Kasumi-1 (cell line): ENCODE measurements at places on chromosomes 3 and 15.

GRCh38 chr15:50028326-50028725 is 90.7 kb downstream of the ATP8B4 start:
- no peak for DNase-seq

GRCh38 chr3:61055447-61055846 is 195.8 kb downstream of the FHIT start:
- no peak for DNase-seq

DNA sequence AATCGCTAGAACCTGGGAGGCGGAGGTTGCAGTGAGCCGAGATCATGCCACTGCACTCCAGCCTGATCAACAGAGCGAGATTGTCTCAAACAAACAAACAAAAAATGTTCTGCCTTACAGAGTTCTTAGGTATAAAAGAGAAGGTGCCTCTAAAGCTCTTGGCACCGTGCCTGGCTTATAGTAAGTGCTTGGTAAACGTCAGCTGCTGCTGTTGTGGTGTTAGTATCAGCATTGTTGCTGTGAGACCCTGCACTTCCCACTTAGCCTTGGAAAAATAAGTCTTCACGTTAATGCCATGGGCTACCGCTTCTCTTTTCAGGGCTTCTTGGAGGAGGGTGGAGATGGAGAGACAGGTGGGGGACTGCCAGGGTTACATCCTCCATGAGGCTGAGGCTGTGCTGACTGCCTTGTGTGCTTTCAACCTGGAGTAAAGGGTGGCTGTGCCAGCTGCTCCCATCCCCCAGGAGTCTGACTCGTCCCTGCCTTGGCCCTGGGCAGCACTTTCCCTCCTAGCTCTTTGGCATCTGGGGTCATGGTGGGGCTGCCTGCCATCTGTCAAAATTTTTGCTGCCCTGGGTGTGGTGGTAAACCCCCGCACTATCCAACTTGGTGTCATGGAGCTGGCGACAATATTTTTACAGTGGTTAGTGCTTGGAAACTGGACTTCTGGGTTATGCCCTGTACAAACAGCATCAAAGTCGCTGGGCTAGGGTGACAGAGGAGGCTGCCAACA is 17.8 kb downstream of the FLNB start:
- DNase-seq: no peak

DNA sequence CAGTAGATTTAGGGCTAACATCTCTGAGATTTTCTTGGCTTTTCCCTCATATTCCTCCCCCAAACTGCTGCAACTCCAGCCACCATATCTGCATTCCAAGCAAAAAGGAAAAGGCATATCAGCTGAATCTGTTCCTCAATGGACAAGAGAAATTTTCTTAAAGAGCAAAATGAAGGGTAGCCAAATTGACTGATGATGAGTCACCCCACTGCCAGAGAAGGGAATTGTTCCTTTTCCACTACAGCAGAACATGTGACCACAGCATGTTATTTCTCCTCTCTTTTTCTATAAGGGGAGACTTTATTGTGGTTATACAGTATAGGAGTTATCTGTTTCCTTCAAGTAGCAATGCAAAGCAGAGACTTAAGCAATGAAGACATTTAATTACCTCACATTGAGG is 172.5 kb downstream of the MTHFS start:
- DNase-seq: no peak

- DNase-seq: no peak
Measured at GRCh38 chr15:69463182-69463756, 10.7 kb downstream of the RPLP1 start.

GRCh38 chr3:88013592-88013991 is 45.2 kb downstream of the CGGBP1 start:
- DNase-seq: no peak

DNA sequence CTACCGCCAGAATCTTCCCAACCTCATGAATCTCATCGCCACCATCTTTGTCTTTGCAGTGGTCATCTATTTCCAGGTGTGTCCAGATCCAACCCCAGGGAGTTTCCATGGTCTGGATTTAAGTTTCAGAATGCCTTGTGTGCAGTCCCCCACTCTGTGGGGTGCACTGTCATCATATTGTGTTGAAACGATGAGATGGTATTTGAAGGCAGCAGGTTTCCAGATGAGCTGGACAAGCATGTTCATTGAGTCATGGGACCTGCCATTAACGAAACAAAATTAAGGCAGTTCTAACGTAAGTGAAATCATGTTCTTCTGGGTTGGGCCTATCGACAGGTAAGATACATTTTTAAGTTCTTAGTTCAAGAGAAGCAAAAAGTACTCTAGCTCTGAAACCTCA is 12.7 kb downstream of the SEC61A1 start:
- DNase-seq: no peak

DNA sequence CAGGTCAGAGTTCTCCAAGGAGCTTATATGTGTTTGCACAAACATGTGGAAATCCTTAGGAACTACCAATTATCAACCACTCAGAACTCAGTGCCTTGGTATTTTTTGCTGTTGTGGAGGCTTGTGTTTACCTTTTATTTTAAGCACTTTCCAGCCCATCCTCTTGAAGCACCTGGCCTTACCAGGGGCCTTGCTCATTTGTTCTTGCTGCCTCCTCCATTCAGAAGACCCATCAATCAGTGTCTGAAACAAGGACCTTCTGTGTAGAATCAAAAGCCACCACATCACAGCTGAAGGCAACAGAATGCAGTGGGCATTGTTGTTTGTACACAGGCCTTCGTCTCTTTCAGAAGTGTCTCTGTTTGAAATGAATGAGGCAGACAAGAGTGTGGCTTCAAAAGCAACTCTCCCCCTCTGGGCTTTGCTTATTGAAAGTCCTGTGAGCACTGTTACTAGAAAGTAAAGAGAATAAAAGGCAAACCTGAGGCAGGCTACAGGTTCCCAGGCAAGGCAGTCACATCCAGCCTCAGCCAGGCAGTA is 24.5 kb upstream of the LIPC start:
- DNase-seq: no peak

GRCh38 chr15:101138913-101139880 is 112.7 kb downstream of the CHSY1 start:
- DNase-seq: no peak

DNA sequence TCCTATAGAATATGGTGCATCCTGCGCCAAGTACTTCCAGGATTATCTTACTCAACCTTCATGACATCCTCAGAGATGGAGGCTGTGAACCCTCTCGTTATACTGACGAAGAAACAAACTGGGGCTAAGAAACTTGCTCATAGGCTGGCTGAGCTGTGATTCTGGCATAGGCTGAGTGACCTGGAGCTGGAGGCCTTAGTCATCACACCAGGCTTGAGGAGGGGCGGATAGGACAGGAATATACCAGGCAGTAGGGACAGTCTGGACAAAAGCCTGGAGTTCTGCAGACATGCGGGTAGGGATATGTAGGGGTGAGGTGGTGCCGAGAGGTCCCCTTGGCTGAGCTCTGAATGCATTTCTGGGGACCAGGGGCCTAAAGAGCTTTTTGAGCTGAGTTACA is 18.1 kb downstream of the HEMK1 start:
- no peak for DNase-seq

DNA sequence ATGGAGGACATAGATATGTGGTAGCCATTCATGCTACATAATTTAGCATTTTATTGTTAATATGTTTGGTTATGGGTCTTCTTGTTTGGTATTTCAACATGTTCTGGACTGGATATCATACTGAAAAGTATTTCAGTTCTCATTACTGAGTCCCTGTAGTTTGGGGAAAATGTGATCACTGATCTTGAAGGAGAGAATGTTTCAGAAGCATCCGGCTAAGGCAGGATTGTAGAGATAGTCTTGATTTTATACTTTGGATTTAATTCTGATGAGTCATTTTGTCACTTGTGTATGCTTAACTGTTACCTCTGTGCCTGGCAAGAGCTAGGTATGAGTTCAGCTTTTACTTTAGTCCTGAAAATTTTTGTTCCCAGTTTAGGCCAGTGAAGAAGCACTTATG is 7.1 kb downstream of the CHD2 start:
- no peak for DNase-seq

DNA sequence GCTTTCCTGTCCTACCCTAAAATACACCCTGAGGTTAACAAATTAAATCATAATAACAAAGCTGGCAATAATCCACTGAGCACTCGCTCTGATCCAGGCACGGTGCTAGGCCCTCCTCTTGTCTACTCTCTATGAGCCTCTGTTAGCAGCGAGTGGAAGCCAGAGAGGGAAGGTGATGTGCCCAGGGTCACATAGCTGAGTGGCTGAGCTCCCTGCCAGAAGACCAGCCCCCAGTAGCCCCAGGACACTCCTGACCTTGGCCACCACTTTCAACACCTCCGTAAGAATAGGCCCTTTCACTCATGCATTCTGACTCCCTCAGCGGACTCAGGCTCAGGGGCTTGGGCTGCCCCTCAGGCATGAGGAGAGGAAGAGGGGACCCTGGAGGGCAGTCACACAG is 9.5 kb upstream of the PRKCD start:
- no peak for DNase-seq

DNA sequence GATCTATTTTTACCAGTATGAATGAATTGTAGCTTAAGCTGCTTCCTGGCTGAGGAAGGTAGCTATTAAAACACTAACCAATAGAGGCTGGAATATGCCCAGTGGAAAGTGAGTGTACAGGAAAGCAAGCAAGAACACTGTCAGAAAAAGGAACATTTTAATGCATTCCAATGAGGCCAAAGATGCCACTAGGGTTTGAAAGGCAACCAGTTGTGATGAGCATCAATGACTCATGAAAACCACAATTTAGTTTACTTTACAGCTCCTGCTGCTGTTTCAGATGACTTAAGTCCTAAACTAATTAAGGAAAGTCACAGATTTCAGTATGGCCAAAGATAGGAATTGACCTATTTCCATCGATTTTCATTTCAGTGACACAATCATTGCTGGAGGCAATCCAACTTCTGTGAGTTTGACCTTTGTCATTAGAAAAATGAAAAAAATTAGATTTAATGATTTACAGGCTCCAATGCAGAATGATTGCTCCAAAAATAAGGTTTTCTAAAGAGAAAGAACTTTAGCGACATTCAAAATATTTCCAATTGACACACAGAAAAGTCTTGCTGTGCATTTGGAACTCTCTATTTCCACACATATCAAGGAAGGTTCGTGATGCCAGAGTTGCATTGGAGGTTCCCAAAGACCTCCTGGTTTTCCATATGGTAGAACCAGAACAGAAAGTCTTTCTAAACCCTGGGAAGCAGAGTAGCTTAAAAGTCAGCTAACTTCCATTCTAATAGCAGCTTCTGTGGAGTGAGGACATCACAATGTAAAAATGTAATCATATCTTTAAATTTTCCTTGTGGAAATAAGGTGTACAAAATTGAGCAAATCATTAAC is 103.0 kb downstream of the SUCNR1 start:
- DNase-seq: peak; percentile 79

- no peak for DNase-seq
Measured at GRCh38 chr3:126213379-126214028, 33.1 kb upstream of the ALDH1L1 start.

DNA sequence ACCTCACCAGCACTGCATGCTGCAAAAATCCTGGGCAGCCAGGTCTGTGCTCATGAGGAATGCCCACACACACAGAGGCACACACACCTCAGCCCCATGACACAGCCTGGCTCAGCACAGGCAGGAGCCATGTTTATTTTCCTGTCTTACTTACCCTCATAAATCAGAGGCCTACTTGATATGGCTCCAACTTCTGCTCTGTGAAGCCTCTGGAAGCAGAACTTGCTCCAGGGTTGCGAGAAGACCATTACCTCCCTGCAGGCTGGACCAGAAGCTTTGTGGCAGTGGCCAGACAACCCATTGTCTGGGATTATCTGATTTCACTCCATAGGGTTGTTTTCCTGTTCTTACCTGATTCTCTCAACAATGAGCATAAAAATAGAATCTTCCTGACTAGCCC is 43.8 kb upstream of the CMTM8 start:
- no peak for DNase-seq

DNA sequence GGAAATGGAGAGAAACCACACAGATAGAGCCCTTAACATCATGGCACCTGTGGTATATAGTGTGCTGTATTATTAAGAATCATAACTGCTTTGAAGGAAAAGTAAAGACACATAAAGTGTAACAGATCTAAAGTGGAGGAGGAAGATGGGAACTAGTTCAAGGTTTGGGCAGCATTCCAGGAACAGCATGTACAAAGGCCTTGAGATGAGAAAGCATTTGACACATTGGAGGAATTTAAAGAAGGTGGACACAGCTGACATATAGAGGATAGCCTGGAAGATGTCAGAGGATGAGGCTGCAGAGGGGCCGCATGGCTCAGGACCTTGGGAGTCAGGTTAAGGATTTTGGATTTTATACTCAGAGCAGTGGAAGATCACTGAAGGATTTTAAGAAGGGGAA is 39.0 kb downstream of the LRTM1 start:
- DNase-seq: no peak

- DNase-seq: no peak
Measured at GRCh38 chr3:40582401-40583027, 57.8 kb downstream of the ZNF621 start.

DNA sequence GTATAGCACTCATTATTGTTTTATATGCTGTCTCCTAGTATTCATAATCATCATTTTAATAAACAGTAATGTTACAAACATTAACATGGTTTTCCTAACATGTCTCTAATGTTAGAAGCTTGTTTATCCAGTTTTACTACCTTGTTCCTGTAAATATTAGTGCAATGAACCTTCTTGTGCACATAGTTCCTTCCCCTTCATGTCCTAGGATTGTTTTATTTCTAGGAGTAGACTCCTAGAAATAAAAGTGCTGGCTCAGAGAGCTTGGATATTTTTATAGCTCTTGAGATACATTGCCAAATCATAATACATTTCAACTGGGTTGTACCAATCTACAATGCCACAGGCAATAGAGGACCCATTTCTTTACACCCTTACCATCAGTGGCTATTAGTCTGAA is 161.3 kb downstream of the SV2B start:
- DNase-seq: no peak

DNA sequence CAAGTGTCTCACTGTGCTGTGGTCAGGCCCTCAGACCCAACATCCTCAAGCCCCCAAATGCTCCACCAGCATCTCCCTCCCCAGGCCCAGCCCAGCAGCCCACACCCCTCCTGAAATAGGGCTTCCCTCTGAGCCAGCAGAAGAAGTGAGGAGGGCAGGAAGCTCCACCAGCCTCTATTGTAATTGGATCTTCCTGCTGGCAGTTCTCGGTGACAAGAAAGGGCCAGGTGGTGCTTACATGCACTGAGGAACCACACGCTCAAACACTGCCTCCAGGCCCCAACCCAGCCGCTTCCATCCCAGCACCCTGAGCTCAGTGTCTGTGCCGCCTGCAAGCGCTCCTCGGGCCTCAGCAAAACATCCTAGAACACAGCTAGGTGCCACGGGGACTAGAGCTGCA is 96.7 kb downstream of the ATP10A start:
- DNase-seq: no peak

DNA sequence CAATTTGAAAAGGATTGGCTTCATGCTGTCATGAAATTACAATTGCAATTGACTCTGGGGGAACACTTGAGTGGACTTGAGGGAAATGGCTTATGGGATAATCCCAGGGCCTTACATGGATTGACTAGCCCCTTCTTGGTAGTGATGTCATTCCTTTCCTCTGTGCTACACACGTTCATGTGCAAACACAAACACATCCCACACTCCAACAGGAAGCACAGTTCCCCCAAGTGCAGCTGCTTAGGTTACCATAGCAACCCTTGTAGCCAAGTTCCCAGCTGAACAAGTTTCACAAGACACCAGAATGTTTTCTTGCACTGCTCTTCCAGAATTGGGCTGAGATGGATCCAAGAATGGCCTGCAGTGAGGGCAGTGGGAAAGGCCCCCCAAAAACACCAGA is 217.0 kb downstream of the ZNF621 start:
- DNase-seq: peak; percentile 68

GRCh38 chr3:105960381-105960780 is 91.6 kb upstream of the CBLB start:
- no peak for DNase-seq
